Activated CD8-positive, alpha-beta T cell treated with anti-CD3 and anti-CD28 coated beads, Interleukin-2, amount 10 ng/mL, durations not matched to agents 7 days and 5 days (primary cell): ENCODE measurements at places on chromosomes 12 and 14. TPM values are rescaled to one million over a fixed set of nuclear protein-coding genes. Genes with fewer than 3 reads are reported as not detected.

DNA sequence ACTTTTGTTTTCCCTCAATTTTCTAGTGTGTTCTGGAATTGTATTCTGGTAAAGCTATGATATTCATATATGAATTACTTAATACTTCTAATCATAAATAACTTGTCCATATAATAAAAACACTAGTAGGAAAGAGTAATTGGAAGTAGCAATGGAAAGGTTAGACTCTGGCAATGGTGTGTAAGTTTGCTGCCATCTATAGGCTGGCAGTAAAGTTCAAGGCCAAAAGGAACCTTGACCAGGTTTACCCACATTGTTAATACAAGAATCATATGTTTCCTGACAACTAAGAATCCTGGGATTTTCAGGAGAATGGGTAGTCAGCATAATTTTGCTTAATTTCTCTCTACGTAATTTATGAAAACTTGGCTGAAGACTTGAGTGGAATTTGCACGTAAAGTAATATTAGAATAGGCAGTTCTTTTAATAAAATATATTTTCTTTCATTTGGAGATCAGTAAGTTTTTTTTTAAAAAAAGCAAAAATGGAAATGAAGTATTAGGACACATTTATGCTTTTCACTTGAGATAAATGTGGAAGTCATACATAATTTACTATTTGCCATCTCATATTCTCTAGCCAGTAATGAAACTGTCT is 926.7 kb downstream of the GALC start:
- DNase-seq = no peak

- DNase-seq = no peak
Observed at GRCh38 chr12:1966561-1967226, 37.6 kb downstream of the DCP1B start.

DNA sequence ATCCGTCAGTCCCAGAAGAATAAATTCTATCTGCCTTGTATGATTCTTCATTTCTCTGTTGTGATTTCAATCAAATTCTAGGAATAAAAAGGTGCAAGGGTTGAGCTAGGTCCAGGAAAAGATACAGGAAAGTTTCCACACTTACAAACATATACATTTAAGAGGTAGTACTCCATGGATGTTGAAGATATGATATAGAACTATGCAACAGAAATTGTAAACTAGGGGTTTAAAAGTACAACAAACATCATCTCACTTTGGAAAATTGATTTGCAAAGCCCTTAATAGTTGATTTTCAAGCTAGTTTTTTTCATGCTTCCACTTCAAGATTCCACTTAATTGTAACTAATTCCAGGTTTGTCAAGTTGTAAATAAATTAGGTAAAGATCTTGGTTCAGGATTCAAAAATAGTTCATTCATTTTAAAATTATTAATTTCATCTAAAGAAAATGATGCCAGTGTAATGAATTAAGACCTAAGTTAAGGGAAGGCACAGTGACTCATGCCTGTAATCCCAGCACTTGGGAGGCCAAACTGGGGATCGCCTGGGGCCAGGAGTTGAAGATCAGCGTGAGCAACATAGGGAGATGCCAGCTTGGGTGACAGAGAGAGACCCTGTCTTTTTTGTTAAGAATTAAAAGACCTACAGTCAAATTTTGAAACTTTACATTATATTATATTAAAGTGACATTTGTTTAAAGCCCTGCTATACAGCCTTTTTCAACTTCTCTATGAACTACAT is at the start of gene OR6C70:
Gene OR6C70, minus strand, starts transcription at position 51 of the 742 bp plus-strand sequence. Its CDS starts 0 bp downstream, at position 51.
- DNase-seq = no peak

The STYK1 gene
- 5.9 TPM for total RNA-seq

DNA sequence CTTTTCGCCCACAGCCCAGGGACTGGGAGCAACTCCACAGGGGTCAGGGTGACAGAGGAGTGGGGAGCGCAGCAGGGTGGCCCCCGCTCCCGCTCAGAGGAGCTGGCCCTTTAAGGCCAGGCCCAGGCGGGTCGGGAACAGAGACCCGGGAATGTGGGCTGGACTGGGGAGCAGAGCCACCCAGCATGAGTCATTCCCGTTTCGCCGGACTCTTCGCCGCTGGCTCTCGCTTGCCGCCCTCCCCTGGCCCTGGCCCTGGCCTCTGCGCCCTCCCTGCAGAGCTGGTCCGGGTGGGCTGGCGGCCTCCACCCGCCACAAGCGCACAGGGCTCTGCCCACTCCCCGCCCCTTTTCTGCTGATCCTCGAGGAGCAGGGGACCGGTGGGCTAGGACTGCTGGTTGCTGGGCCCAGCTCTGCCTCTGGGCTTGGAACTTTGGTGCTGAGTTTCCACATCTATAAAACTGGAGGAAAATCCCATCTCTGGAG is 92.8 kb downstream of the NINJ2 start:
- no peak for DNase-seq

GRCh38 chr12:109777544-109777943 is 55.7 kb downstream of the TRPV4 start:
- peak; percentile 72 for DNase-seq

DNA sequence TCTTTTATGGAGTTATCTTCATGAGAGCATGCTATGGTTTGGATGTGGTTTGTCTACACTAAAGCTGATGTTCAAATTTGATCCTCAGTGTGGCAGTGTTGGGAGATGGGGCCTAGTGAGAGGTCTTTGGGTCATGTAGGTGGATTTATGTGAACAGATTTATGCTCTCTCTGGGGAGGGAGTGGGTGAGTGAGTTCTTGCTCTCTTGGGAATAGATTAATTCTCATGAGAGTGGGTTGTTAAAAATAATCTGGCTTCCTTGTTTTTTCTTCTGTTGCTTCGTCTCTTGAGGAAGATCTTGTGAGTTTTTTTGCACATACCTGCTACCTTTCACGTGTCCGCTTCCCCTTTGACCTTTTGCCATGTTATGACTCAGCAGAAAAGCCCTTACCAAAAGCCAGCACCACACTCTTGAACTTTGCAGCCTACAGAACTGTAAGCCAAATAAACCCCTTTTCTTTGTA is 20.5 kb downstream of the DERA start:
- no peak for DNase-seq

The REM2 gene
- total RNA-seq = 0.21 TPM

- no peak for DNase-seq
Observed at GRCh38 chr12:44457465-44457864, 418.6 kb downstream of the NELL2 start.

- no peak for DNase-seq
Observed at GRCh38 chr12:2120982-2121758, 68.4 kb downstream of the CACNA1C start.

DNA sequence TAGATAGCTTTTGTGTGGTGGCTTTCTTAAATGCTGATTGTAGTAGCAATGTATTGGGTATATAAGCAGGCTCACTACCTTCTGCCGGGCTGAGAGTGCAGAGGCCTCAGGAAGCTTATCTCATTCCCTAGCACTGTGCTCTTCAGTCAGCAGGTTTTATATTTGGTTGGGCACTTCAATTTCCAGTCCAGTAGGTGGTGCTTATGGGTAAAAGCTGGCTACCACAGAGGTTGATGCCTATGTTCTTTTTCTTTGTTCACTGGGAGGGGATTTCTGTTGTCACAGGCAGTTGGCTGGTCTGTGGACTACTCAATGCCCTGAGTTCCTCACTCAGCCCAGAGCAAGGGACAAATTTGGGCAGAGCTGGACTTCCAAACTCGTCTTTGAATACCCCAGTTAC is 43.0 kb upstream of the GLIPR1 start:
- DNase-seq = peak; percentile 26

The CLEC1B gene
- not detected for total RNA-seq

The GPR33 gene
- not detected for total RNA-seq

- no peak for DNase-seq
Observed at GRCh38 chr14:77177702-77178101, 3.9 kb upstream of the TMEM63C start.

DNA sequence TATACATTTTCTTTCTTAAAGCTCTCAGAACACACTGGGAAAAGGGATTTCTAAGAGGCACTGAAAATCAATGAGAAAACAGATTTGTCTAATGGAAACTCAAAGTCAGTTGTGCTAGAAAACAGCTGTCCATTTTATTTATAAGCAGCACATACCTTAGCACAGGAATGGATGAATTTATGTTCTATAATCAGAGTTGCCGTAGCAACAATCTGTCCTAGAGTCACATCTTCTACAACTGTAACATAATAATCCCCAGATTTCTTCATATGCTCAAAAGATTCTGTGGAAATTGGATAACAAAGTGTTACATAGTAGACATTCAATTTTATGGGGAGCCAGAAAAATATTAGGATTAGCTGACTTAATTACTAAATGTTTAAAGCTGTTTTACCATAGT is 9.8 kb downstream of the GNPNAT1 start:
- no peak for DNase-seq

The CLEC14A gene
- total RNA-seq = not detected

DNA sequence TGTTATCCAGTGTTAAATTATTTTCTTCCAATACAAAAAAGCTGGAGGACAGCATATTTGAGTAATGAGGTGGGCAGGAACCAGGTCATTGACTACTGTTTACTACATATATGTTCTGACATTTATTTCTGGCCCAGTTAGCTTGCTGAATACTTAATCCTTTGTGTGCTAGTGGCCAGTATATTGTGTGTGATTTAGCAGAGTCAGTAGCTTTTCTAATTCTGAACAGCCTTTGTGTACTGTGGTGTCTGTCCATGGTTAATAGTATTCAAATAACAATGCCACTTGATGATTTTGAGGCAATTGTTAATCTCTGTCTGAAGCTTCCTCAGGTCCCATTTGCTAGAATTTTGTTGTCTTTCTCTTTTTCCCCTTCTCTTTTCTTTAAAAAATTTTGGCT is 286.5 kb upstream of the E2F7 start:
- DNase-seq = no peak

DNA sequence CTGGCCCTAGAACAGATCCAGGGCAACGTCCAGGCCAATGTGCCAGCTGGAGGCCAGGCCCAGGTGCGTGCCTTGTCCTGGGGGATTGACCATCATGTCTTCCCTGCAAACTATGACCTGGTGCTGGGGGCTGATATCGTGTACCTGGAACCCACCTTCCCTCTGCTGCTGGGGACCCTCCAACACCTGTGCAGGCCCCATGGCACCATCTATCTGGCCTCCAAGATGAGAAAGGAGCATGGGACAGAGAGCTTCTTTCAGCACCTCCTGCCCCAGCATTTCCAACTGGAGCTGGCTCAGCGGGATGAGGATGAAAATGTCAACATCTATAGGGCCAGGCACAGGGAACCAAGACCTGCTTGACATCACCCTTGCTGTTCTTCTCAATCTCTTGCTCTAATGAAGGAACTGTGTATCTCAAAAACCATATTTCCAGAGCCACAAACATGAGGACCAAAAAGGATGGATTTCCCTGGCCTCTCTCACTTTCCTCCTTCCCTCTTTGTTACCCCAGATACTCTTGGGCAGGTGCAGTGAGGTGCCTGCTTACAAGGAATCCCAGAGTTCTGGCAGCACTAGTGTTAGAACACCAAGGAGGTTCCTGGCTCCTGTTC is 2.2 kb upstream of the TSFM start:
- DNase-seq = no peak

The KRT8 gene
- total RNA-seq = not detected

- DNase-seq = no peak
Observed at GRCh38 chr14:104266631-104267575, 128.5 kb downstream of the KIF26A start.

DNA sequence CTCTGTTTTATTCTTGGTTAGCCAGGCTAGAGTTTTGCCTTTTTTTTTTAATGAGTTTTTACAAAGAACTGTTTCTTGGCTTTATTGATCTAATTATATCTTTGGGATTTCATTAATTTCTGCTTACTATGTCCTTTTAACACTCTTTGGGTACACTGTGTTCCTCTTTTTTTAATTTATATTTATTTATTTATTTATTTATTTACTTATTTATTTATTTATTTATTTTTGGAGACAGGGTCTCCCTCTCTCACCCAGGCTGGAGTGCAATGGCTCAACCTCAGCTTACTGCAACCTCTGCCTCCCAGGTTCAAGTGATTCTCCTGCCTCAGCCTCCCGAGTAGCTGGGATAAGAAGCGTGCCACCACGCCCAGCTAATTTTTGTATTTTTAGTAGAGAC is 15.1 kb upstream of the MARK3 start:
- no peak for DNase-seq

The NELL2 gene
- 47.4 TPM for total RNA-seq

- DNase-seq = no peak
Observed at GRCh38 chr12:48970702-48971334, 717 bp downstream of the WNT10B start.

The CCDC175 gene
- not detected for total RNA-seq

DNA sequence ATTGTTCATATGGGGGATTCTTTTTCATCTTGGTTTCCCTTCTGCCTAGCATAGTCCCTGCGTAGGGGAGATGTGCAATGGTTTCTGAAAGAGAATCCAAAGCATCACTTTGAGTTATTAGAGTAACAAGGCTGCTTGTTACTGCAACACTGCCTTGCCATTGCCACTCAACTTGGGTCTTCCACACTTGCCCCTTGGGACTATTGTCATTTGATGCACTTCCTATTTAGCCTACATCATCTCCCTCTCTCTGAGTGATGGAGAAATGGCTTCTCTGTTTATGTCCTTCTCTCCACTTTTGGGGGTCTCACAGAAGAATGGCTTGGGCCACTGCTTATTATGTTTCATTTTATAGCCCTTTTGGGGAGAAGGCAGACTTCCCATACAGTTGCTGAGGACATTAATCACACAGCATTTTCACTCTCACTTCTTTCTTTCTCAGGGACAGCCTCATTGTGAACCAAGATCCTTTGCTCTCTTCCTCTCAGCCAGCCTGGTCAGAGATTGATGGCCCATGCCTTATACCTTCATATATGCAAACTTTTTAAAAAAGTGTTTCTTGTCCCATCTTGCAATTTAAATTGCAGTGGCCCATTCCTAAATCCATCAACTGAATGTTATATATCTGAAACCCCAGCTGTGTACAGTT is 50.8 kb upstream of the POC1B start:
- no peak for DNase-seq

The PAWR gene
- 6.2 TPM for total RNA-seq

- DNase-seq = no peak
Observed at GRCh38 chr12:90514325-90514724, 440.7 kb downstream of the CCER1 start.

DNA sequence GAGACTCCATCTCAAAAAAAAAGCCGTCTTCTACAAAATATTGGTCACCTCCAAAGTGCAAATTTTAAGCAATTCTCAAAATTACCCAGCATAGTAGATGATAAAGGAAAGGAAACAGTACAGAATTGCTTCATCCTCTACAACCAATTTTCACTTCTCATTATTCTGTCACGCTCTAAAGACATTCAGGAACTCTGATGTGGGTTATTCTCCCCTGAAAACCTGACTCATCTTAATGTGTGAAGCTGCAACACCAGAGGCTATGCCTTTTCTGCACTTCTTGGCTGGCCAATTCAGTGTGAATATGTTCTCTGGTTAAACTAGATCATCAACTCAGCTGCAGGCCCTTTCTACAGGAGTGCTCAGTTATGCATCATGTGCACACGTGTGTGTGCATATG is 11.0 kb downstream of the PTGER2 start:
- DNase-seq = peak; percentile 59

The PRIM1 gene
- 60.4 TPM for total RNA-seq

The MGAT4C gene
- total RNA-seq = not detected

DNA sequence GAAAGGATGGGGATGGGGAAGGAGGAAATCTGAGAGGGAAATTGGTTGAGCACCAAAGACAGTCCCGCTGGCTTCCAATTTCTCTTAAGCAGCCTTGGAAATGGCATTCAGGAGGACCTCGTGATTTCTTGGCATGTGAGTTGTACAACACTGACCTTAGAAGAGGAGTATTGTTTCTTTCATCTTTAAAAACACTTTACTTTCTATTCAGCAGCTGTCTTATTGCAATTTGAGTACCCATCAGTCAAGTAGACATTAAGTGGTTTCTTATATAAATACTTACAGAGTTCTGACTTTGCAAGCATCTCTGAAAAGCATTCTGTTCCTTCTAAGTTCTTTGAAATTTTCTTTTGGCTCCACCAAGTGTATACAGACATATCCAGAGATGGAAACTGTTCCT is 83.2 kb downstream of the LMNTD1 start:
- DNase-seq = no peak
